ENCODE measurements at places on chromosomes 12 and 14.

DNA sequence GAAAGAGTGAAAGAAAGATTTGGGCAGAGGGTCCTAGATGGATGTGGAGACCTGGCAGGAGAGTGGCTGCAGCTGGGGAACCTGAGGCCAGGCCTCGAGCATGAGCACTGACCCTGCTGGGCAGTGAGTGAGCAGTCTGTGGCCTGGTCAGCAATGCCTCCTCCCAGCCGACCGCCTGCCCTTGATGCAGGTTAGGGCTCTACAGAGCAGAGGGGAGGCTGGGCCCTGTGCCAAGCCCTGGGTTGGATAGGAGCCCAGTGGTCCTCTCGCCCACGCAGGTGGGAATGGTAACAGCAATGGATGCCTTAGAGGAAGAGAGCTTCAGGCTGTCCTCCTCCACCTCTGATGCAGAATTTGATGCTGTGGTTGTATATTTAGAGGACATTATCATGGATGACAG is 59.8 kb downstream of the RAB35 start:
- DNase-seq, result no peak

GRCh38 chr12:62214846-62215245 is 45.4 kb upstream of the USP15 start:
- DNase-seq, result no peak

- DNase-seq, result no peak
Observed at GRCh38 chr12:123607756-123608155, 5.9 kb downstream of the DDX55 start.

- no peak for DNase-seq
Observed at GRCh38 chr14:73576391-73576790, 7.4 kb downstream of the ACOT2 start.

DNA sequence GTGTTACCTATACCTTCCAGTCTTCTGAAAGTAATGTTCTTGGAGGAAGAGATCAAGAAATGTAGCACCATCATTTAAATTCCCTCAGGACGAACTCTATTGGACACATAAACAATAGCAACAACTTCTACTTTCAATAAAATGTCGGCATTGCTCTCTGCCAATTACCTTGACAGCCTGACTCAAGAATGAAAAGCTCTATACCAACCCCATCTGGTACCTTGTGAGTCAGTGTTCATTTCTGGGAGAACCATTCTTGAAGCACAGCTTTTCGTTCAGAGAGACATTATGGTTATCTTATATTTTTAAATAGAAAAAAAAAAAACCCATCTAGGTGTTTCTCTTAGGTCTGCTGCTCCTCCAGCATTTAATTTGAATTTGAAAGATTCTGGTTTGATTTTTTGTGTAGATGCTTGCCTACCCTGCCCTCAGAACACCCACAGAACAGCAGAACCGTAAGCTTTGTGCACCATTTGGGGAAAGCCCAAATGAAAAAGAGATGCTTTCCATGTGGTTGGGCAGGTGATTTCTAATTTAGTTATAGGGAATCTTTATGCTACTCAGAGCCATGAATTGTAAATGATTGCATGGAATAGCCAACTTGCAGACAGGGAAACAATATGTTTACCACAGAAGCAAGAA is 156.0 kb downstream of the SAMD4A start:
- DNase-seq, result no peak

DNA sequence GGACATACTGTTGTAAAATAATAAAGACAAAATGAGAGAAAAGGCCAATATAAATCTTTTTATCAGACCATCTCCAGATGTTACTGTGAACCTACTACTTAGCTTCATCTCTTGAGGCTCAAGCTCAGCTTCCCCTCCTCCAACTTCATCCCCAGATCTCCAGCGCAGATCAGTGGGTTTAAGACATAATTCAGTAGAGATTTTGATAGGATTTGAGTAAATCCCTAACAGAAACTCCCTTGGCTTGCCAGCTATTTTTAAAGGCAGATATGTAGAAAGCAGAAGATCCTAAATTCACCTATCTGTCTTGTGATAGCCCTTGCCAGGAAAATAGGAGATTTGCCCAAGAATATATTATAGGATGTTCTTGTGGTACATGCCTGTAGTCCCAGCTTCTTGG is 236.7 kb downstream of the FBXL14 start:
- no peak for DNase-seq

DNA sequence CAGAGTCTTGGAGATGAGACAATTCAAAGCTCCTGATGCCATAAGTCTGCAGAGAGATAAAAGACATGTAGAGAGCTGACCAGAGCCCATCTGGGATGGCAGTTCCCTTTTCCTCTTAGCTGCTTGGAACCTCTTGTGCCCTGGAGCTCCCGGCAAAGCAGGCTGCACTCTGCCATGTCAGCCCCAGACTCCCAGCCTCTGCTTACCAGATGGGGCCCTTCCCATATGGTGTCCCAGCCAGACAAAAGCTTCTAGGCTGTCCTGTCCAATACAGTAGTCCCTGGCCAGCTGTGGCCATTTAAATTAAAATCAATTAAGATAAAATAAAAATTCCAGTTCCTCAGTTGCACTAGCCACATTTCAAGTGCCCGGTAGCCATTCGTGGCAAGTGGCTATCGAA is 303.9 kb downstream of the TTC6 start:
- DNase-seq, result no peak

DNA sequence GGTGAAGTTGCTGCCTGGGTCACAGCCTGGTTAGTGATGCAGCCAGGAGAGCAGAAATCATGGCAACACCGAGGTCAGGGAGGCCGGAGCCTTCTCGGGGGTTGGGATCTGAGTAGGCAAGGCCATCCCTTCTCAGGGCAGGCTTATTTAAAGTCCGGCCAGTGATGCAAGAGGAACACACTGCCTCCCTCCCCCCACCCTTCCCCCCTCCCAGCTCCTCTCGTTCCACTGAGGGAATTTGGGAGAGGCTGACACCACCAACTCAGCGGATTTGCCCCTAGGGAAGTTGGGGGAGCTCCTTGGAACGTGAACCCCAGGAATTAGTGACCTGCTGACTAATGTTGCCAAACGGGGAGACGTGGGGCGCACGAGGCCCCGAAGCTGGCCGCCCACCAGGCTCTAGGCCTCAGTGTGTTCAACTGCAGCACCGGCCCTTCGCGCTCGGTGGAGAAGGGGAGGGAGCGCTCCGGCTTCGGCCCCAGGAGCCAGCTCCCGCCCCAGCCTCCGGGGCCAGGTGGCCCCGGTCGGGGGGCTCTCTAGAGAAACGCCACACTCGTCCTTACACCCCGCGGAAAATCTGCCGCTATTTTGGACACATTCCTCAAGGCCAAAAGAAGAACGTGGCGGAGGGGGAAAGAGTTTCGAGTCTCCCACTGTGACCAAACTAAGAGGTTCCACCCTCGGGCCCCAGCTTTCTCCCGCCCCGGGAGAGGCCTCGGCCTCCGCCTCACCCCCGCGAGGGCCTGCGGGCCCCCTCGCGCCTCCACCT is 1.6 kb downstream of the CTDSP2 start:
- DNase-seq, result peak; percentile 73

GRCh38 chr14:68363466-68363842 is 429.4 kb downstream of the ZFP36L1 start:
- no peak for DNase-seq

GRCh38 chr14:92460916-92461579 is 52.5 kb upstream of the RIN3 start:
- peak; percentile 83 for DNase-seq

DNA sequence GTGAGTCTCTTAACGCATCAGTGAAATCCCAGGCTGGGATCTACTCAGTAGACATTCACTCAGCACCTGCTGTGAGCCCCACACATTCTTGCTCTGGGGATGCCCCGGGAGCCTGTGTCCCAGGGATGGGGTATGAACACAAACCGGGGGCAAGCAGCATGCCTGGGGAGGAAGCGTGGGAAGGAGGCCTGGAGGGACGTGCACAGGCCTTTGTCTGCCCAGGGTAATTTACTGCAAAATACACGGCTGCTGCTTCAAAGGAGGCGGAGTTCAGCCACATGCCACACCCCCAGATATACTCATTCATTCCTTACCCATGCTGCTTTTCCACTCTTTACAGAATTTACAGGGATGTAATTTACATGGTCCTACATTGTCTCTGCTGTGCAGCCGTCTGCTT is 187.8 kb downstream of the ADGRD1 start:
- DNase-seq, result no peak

DNA sequence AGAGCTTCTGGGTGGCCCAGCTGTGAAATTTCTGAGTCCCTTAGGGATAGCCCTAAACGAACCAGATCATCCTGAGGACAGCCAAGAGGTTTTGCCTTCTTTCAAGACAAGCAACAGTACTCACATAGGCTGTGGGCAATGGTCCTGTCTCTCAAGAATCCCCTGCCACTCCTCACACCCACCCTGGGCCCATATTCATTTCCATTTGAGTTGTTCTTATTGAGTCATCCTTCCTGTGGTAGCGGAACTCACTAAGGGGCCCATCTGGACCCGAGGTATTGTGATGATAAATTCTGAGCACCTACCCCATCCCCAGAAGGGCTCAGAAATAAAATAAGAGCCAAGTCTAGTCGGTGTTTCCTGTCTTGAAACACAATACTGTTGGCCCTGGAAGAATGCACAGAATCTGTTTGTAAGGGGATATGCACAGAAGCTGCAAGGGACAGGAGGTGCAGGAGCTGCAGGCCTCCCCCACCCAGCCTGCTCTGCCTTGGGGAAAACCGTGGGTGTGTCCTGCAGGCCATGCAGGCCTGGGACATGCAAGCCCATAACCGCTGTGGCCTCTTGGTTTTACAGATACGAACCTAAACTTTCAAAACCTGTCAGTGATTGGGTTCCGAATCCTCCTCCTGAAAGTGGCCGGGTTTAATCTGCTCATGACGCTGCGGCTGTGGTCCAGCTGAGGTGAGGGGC is 38.9 kb downstream of the DAD1 start:
- no peak for DNase-seq

GRCh38 chr12:15047611-15048010 is 74.8 kb downstream of the PDE6H start:
- no peak for DNase-seq

DNA sequence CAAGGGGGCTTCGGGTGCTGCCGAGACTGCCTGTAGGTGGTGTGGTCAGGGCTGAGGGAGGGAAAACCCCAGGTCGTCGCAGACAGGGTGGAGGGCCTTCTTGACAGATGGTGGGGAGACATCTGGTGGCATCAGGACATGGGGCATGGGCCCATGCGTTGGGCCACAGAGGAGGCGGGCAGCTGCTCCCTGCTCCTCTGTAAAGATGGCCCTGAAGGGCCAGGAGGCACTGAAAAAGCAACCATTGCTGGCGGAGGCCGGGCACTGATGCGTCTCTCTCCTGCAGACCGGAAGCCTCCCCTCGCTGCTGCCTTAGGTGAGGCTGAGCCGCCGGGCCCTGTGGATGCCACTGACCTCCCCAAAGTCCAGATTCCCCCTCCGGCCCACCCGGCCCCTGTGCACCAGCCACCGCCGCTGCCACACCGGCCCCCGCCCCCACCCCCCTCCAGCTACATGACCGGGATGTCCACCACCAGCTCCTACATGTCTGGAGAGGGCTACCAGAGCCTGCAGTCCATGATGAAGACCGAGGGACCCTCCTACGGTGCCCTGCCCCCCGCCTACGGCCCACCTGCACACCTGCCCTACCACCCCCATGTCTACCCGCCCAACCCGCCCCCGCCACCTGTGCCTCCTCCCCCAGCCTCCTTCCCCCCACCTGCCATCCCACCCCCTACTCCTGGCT is 28.8 kb downstream of the CCNK start:
- DNase-seq, result no peak

DNA sequence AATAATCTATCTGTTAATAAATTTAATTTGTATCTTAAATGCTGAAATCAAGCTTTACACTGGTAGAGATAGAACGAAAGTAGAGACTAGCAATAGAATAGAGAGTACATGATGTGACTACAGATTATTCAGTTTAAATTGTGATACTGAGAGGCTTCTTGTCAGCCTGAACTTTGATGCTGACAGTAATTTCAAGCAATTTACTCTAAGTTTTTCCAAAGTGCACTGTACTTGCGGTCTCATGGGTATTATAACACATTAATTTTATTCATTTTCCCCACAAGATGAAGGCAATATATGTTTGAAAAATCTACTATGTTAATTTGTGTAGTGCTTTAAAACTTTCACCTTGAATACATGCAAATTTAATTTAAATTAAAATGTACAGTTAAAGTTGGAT is 914.0 kb upstream of the FBXO33 start:
- DNase-seq, result no peak

DNA sequence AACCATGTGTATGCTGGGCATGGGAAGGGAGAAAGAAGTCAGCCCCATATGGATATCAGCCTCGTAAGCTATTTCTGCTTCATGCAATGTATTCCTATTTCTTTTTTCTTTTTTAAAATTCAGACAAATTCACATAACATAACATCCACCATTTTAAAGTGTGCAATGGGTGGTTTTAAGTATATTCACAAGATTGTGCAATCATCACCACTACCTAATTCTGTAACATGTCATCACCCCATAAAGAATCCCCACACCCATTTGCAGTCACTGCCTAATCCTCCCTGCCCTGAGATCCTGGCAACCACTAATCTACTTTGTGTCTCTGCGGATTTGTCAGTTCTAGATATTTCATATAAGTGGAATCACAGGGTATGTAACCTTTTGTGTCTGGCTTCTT is 9.5 kb downstream of the POMT2 start:
- no peak for DNase-seq

GRCh38 chr12:43835656-43836474 is at the start of gene TMEM117:
Gene TMEM117, plus strand, starts transcription at chr12:43836081.
- peak; percentile 65 for DNase-seq

DNA sequence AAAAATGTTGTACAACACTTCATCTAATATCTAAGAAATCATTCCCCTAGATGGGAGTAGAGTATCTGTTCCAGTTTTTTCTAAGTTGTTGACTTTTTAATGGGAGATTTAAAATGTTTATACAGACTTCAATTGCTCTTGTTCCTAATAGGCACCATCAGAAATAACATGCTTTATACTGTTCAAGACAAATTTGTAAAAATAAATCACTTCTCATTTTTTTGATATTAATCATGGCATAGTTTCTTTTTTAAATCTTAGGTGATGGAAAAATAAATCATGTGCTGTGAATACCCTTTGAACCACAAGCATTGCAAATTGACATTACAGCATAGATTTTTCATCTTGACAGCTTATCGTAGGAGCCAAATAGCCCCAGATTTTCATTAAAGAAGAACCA is 473.5 kb upstream of the MGAT4C start:
- DNase-seq, result no peak

GRCh38 chr12:120429368-120429767 is 8.5 kb upstream of the COX6A1 start:
- DNase-seq, result no peak

GRCh38 chr12:55637467-55637866 is 775 bp downstream of the OR10P1 start:
- DNase-seq, result no peak

- DNase-seq, result no peak
Observed at GRCh38 chr12:89949457-89950195, 241.0 kb upstream of the ATP2B1 start.

GRCh38 chr12:49368240-49368600 is 958 bp downstream of the SPATS2 start:
- DNase-seq, result no peak

- no peak for DNase-seq
Observed at GRCh38 chr14:95495538-95496025, 20.9 kb downstream of the SYNE3 start.

GRCh38 chr12:41051954-41052353 is 136.2 kb upstream of the PDZRN4 start:
- DNase-seq, result no peak

- DNase-seq, result no peak
Observed at GRCh38 chr12:102010265-102010994, 51.4 kb downstream of the WASHC3 start.
